LHCN-M2 (cell line): ENCODE measurements at places on chromosomes 6 and 20. TPM values are rescaled to one million over a fixed set of nuclear protein-coding genes. Genes with fewer than 3 reads are reported as not detected.

The XPO5 gene
- 33.8 and 34.2 TPM in 2 replicates for total RNA-seq

The TFAP2C gene
- not detected in 2 replicates for total RNA-seq

GRCh38 chr20:13778827-13779226 lies 5.9 kb downstream of the ESF1 start:
- DNase-seq, result no peak

GRCh38 chr6:40611434-40611833 lies 24.3 kb upstream of the LRFN2 start:
- DNase-seq, result no peak

GRCh38 chr6:108576709-108577108 lies 16.0 kb downstream of the FOXO3 start:
- no peak for DNase-seq

DNA sequence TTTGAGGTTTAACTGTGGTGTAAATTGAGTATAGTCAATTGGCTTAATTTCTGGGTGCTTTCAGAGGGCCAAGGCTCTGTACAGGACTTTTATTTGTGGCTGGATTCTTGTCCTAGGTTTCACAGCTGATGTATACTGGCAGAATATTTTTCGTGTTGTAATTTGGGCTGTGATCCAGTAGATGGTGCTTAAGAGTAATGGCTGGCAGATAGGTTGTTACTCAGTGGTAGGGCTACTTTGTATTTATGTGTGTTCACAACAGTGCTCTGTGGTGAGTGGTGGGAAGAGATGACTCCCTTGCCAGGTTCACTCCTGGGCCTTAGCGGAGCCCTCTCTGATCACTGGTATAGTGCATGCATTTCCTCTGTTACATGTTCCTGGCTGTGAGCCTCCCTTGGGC lies 34.5 kb upstream of the FERMT1 start:
- DNase-seq, result no peak

DNA sequence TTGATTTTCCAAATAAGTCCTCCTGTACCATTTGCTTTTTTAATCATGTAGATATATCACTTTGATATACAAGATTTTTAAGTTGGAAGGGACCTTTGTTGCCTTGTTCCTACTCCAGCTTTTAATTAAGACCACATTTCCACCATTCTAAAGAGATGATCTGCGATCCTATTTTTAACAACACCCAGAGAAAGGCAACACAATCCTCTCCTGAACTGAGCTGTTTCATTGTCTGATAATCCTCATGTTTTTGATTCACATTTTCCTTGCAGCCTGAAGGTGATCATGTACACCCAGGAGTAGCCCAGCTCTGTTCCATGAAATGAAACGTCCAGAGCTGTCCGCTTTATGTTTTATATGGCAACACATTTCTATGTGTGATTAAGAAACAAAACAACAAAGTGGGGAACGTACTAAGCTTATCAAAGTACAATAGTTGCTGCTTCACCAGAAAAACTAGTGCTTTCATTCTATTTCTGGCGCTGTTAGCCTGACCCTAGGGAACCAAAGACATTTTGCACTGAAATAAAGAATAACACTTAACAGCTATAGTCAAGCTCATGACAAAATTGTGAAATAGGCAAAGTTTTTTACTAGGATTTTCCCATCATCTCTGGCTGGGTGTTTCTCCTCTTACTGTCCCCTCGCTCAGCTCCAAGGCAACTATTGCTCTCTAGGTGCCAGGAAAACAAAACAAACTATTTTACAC lies 22.6 kb upstream of the TRAF3IP2 start:
- no peak for DNase-seq

GRCh38 chr20:24190905-24191304 lies 202.3 kb upstream of the GGTLC1 start:
- no peak for DNase-seq

- DNase-seq, result peak; percentile 64
Observed at GRCh38 chr20:63626424-63627128, at the start of gene GMEB2. GMEB2 (minus strand) TSS chr20:63627101; CDS start chr20:63619397, 7,704 bp downstream.
